SK-N-DZ (cell line): ENCODE measurements at places on chromosomes 7 and 10.

DNA sequence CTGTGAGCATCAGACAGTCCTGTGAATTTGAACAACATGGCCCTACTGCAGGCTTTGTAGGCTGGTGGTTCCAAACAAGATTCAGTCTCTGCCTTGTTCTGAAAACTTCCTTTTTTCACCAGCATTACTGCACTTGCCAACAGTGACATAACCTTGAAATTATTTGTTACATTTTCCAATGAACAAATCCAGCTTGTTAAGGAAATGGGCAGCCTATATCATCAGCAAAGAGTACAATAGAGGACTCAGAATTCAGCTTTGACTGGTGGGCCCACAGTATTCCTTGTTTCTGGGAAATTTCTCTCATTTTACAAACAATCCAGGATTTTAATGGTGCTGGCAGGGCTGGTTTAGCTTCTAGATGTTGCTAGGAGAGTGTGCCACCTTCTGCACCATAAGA, 703.7 kb upstream of the FZD8 start:
- no peak for DNase-seq

- no peak for DNase-seq
These were observed 126.2 kb upstream of the ETV1 start for GRCh38 chr7:14115701-14116100.

GRCh38 chr7:12727455-12728191, 40.2 kb downstream of the ARL4A start:
- DNase-seq = no peak

DNA sequence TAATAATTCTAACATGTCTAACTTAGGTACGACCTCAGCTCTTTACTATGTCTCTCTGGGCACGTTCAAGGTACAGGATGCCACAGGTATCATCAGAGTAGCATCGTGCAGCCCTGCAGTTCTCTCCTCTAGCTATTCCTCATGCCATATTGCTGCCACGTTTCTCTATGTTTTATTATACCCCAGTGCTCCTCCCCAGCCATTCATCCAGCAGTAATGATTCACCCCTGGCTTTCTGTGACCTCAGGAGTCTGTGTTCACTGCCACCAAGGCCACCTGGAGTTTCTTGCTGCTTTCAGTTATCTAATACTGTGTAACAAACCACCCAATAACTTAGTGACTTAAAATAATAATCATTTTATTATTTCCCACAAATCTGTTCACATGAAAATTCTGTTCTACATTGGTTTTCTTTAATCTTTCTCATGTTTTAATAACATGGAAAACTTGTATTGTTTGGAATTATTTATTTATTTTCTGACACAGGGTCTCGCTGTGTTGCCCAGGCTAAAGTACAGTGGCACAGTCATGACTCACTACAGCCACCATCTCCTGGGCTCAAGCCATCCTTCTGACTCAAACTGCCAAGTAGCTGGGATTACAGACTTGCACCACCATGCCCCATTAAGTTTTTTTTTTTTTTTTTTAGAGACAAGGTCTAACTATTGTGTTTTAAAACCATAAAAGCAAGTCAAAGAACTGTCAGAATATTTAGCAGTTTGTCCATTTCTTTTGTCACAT, 21.8 kb downstream of the REEP3 start:
- no peak for DNase-seq
